ENCODE measurements at places on chromosomes 12 and 14.
A peak's percentile ranks its signal among the peaks of the same experiment; 100 is the strongest.

- no peak for DNase-seq
These were observed 7.8 kb downstream of the STX2 start for GRCh38 chr12:130831246-130831645.

DNA sequence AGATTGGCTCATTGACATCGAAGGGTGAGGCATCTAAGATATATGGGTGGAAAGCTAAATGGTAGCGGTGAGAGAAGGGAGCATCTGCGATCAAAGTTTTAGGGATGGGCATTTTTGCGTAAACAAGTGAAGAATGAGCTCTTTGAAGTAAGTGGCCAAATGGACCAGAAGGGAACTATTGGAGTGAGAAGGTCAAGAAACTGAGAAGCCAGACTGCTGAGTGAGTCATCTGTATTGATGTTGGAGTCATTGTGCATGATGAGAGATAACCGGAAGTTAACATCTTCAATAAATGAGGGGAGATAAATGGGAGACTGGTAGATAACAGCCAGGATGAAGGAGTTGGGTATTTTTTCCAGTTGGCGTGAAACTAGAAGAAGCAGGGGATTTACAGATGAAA lies 271.9 kb upstream of the PDE3A start:
- no peak for DNase-seq

GRCh38 chr12:57803319-57803893 lies 15.1 kb downstream of the AVIL start:
- no peak for DNase-seq

- no peak for DNase-seq
These were observed 44.9 kb downstream of the EID3 start for GRCh38 chr12:104348283-104348993.

DNA sequence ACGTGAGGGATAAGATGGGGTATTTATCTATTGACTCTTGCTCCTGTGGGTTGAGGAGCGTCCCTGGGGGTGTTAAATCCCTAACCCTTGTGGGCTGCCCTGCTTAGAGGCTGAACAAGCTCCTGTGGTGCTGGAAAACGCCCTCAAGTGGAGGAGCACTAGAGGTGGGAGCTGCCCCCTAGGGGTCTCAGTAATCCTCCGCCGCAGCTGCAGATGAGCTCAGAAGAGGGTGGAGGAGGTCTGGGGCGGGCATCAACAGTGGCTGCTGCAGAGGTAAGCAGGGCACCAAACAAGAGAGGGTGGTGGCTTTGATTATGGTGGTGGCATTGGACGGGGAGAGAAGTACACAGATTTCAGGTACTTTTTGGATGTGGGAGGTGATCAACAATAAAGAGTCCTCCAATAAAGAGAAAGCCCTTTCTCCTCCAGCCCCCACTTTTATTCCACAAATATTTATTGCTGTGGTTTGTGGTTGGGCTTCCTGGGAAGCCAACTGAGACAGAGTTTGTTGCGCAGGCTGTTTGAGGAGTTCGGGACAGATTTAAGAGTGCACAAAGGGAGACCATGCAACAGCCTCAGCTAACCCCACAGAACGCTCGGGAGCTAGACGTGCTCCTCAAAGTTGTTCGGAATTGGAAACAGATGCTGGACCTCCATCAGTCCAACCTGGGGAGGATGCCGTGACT lies 179.9 kb downstream of the ADCK1 start:
- no peak for DNase-seq

- DNase-seq, result no peak
These were observed 13.3 kb downstream of the PCNX1 start for GRCh38 chr14:70920608-70921007.

DNA sequence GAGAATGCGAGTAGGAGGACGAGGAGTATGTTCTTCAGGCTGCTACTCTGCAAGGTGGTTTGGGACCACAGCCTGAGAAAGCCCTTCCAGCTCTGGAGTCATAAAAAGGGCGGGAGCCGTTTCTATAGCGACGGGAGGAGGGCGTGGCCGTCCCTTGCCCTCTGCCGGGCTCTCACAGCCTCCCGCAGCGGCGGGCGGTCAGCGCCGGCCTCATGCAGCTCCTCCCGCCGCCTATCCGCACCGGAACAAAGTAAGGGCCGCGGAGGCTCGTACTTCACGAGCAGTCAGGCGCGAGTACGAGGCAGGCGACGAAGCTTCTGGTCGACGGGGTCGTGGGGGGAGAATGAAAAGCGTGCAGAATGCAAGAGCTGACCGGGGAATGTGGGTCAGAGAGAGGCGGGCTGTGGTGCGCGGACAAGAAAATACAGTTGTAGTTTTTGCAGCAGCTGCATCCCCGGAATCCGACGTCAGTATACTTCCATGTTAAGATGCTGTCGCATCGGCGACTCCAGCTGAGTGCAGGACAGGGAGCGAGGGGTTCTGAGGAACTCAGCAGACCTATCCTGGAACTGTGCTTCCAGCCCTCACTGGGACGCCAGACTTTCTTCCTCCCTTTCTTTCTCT lies at the start of gene DYRK4:
Gene DYRK4 (plus strand): TSS at position 175 of the 624 bp plus-strand sequence. CDS start 38 bp downstream, at position 213.
- DNase-seq, result no peak

- DNase-seq, result no peak
These were observed 7.0 kb downstream of the B4GALNT3 start for GRCh38 chr12:466762-467161.

DNA sequence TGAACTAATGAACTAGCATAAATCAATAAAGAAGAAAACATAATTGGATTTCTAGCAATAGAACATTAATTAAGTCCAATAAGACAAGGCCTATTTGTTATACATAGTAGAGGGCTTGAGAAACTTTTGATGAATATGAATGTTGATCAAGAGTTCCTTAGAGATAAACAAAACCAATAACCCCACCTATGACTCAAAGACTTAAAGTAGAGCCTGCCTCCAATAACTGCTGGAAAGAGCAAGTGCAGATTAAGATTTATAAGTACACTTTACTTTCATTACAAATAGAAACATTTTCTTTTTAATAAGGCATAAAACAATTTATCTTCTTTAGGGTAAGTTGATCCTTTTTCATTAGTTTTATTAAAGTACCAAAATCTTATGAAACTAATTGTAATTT lies 185.7 kb downstream of the SRGAP1 start:
- no peak for DNase-seq

GRCh38 chr12:93991829-93992461 lies 156.4 kb upstream of the PLXNC1 start:
- DNase-seq, result no peak

DNA sequence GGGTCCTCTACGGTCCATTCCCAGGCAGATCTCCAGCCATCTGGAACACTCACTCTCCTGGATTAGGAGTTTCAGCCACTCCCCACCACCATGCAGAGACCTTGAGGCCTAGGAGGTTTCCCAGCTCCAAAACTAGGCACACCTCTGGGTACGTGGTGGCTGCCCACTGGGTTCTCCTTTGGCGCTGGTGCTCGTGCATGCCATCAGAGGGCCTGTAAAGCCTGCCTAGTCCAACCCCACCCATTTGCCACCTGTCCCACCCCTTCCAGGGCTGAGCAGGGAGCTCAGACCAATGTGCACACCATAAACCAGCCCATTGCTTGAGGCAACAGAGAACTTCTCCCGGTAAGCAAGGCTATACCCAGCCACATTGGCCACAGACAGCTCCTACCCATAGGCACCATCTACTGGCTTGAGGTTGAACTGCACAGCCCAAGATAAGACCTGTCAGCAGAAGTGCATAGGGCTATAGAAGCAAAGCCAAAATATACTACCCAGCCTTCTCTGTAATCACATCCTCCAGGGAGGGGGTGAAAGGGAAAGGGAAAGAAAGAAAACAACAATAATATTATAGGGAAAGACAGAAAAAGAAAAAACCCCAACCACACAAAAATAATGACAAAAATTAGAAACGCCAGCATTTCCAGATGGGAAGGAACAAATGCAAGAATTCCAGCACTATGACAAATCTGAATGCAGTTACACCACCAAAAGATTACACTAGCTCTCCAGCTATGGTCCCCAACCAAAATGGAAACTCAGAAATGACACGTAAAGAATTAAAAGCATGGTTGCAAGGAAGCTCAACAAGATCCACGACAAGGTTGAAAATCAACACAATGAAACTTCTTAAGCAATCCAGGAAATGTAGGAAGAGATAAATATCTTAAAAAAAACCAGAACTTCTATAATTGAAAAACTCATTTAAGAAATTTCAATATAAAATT lies 111.9 kb upstream of the CCDC175 start:
- peak; percentile 1 for DNase-seq

- DNase-seq, result no peak
These were observed 35.2 kb upstream of the LHX5 start for GRCh38 chr12:113506867-113507266.

- no peak for DNase-seq
These were observed 55.4 kb upstream of the RFX4 start for GRCh38 chr12:106527356-106527755.

DNA sequence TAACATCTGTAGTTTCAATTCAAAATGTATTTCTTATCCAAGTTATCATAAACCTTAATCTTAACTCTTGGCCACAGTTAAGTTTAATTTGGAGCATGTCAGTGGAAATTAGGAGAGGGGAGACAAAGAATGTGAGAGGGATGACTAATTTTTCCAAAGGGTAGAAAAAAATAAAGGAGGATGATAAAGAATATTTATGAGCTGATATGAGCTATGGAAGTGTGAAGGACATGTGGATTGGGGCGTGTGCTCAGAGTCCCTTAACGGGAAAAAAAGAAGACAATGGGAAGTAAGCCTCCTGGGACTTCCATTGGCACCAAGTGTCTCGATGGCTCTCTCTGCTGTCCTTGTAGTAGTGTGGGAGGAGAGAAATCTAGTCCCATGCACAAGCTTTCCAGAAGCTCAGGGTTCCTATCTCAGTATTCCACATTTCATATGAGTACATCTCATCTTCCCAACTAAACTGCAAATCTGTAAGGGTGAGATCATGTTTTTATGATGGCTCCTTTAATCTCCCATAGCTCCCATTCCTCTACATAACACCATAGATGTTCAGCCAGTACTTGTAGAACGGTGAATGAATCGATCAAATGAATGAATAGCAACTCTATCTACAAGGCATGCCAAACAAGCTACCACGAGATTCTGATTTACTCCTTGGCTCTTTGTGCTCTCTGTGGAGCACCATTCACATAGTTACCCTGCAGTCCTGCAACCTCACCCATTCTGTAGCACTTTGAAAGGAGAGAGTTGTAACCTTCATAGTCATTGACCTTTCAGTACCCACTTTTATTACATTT lies 27.4 kb downstream of the BCL2L14 start:
- DNase-seq, result no peak

- DNase-seq, result no peak
These were observed 108.5 kb upstream of the MAX start for GRCh38 chr14:65210822-65211182.

DNA sequence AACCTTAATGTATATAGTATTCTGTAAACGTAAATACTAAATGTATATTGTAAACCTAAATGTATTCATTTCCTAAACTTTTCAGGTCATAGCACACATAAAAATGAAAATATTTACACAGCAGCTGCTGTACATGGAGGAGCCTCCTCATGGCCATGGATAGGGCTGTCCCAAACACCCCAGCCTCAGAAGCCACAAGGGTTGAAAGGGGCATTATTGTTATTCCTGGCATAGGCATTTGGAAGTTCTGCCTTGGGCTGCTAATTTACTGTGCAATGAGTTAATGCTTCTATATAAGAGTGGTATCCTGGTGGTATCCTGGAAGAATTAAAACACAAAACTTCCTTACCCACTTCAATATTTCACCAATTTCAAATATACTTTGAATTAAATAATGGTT lies 159.4 kb downstream of the SLC5A8 start:
- DNase-seq, result no peak

DNA sequence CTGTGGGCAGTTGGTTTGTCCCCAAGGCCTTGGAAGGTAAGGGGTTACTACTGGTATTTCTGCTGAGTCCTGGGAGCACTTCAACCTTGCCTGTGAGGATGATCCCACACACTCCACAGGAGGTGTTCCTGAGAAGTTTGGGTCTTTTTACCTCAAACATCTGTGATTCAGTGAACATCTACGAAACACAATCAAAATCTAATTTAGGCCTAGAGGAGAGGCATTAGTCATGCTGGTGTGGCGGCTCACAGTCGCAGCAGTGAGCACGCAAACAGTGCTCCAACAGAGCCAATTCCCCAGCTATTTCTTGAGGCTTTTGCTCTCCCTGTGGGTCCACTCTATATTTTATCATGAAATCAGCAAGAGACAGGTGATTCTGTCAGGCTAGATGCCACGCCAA lies 107.6 kb downstream of the APAF1 start:
- DNase-seq, result no peak

GRCh38 chr12:45890276-45890675 lies 100.1 kb downstream of the SCAF11 start:
- no peak for DNase-seq

DNA sequence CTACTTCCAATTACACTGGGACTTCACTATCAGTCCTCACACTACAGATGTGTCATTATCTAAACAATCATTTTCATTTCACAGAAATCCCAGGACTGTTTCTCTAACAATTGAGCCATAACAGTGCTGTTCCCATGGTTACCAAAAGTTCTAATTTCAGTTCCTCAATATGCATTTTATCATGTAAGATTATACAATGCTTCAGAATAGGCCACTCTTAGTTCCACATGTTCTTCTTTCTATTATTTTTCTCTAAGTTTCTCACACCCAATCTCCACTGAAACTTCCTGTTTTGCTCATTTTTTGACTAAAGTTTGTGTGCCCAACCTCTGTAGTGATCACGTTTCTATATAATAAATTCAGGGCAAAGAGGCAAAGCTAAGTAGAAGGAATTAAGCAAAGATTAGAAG lies 185.8 kb downstream of the DUSP6 start:
- no peak for DNase-seq

DNA sequence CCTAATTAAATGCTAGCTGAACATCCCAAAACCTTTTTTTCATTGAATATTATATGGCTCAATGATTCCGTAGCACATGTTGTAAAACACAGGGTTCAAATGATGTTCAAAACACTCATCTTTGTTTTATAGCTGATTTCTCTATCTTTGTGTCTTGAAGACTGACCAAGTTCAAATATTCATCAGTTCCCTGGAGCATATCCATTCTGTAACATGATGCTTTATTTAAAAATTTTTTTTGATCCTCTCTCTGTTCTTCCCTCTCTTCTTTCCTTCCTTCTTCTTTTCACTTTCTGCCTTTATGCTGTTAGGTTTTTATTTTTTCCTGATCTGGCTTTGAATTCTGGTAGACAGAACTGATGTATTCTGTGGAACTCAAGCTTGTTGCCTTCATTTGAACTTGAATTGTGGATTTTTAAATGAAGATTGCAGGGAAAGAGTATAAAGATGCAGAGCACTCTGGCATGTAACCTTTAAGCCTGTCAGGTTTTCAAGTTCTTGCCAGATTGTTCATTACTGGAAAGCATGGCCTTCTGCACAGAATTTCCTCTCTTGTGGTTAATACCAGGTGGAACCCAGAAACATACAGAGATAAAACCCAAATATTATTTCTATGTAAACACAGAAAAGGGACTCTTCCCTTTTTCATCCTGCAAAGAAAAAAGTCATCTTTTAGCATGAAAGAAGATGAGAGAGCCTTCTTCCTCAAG lies 39.5 kb downstream of the PROX2 start:
- DNase-seq, result no peak

Data from activated T-cell treated with anti-CD3 and anti-CD28 coated beads for 24 hours (primary cell).